BJ (cell line): ENCODE measurements at places on chromosomes 1 and 21. TPM values are rescaled to one million over a fixed set of nuclear protein-coding genes. Genes with fewer than 3 reads are reported as not detected.

ASAP3 gene
- 22.6 and 33.9 TPM in 2 replicates for polyA plus RNA-seq

L1TD1 gene
- 0.01 TPM in 1 of 2 replicates, not detected in the other for polyA plus RNA-seq

TRIM67 gene
- 0.01 and 0.02 TPM in 2 replicates for polyA plus RNA-seq

NBPF14 gene
- 21.6 and 23.8 TPM in 2 replicates for polyA plus RNA-seq

USH2A gene
- polyA plus RNA-seq, result under 0.01 TPM in 1 of 2 replicates, not detected in the other

IGSF9 gene
- polyA plus RNA-seq, result not detected in 2 replicates

CADM3 gene
- 0.07 TPM in 1 of 2 replicates, not detected in the other for polyA plus RNA-seq

FALEC gene
- polyA plus RNA-seq, result 0.17 TPM in 1 of 2 replicates, not detected in the other

TTC22 gene
- polyA plus RNA-seq, result not detected in 2 replicates

HAO2 gene
- polyA plus RNA-seq, result not detected in 2 replicates

MCOLN3 gene
- 0.20 and 0.27 TPM in 2 replicates for polyA plus RNA-seq

CLDN8 gene
- polyA plus RNA-seq, result not detected in 2 replicates

DNA sequence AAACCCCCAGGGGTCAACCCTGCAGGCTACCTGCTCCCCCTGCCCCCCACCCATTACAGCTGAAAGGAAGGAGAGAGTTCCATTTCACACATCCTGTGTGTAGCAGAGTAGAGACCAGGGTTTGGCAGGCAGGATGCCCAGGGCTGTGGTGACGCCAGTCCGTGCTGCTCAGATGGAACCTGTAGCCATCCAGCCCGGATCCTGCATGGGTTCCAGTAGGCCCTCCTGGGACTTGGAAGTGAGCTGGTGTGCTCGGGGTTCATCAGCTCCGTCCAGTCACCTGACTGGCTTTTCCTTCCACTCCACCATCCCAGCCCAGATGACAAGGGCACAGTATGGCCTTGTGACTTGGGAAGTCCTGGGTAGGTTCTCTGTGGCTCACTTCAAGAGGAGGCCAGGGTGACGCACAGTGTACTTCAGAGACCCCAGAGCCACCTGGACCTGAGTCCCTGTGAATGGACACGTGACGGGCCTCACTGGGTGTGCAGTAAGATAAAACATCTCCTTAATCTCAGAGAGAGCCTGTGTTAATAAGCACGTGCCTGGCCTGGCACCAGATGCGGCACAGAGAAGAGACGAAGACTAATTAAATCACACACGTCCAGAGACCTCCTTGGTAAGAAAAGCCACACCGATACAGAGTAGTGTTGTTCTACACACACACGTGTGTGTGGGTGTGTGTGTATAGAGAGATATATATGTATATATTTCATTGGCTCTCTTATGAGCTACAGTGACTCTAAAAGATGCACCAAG is 16.0 kb downstream of the ITPKB start:
- DNase-seq, result no peak

GRCh38 chr1:91583326-91583755 is 82.7 kb downstream of the CDC7 start:
- peak; percentile 89 for DNase-seq

GRCh38 chr1:154408174-154408777 is 3.1 kb downstream of the IL6R start:
- no peak for DNase-seq

DNA sequence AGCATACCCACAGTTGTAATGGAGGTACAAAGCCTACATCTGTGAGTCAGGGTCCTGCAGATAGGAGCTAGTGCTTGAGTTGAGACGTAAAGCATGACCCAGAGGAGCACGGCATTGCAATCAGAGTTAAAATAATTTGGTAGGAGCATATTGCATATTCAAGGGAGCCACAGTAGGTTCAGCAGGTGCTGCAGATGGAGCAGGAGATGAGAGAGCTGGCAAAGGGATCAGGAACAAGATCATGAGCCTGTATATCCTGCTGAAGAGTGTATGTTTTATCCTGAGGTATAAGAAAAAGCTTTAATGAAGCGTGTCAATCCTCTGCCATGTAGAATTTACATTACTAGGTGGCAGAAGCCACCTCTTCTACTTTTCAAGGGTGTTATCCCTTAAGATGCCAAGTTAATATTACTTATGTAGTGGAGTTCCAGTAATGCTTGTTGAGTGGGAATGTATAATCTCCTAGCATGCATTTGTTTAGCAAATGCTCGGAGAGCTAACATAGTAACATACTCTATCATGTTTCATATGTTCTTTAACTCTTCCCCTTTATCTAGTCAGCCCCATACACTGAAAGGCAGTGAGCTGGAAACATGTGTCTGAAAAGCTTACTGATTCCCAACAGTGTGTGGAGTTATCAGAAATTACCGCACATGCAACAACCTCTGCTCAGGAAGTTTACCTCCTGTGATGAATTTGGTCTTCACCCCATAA is 300.3 kb downstream of the GRIK1 start:
- DNase-seq, result no peak

- no peak for DNase-seq
Observed at GRCh38 chr1:7007902-7008301, 222.6 kb downstream of the CAMTA1 start.

GRCh38 chr1:93095804-93096585 is 16.9 kb downstream of the MTF2 start:
- no peak for DNase-seq

DNA sequence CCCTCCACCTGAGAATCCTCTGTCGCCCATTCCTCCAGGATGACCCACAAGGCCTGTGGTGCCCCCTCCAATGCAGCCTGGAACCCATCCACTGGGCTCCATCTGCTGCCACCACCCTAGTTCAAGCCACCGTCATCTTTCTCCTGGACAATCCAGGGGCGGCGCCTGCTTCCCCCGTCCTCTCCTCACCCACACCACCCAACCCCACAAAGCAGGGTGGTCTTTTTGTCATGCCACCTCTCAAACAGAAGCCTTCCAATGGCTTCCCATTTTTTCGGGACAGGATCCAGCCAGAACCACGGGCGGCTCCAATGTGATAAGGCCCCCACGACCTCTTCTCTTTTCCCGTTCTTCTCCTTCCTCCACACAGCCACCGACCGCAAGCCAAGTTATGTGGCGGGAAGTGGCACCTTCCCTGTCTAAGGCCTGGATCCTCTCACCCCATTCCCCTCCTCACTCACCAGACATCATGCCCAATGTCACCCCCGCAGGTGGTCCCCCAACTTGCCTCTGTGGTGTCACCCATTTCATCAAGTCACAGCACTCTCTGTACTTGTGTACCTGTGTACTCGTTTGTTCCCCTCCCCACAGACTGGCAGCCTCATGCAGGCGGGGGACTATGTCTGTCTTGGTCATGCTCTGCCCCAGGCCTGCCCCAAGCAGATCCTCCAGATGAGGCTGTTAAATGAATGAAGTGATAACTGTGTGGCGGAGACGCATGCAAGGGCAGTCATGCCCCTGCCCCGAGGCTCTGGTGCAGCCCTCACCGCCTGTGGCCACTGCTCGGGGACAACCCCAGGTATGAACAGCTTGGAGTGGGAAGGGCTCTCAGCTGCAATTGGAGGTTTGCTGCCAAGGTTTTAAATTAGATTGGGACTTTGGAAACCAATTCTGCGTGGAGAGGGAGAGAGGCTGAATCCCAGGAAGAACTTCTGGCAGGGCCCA is 11.0 kb downstream of the UBXN11 start:
- no peak for DNase-seq

- DNase-seq, result no peak
Observed at GRCh38 chr1:45385302-45385701, 45.1 kb upstream of the MUTYH start.

GRCh38 chr1:19640363-19641316 is 3.5 kb upstream of the NBL1 start:
- DNase-seq, result no peak

DNA sequence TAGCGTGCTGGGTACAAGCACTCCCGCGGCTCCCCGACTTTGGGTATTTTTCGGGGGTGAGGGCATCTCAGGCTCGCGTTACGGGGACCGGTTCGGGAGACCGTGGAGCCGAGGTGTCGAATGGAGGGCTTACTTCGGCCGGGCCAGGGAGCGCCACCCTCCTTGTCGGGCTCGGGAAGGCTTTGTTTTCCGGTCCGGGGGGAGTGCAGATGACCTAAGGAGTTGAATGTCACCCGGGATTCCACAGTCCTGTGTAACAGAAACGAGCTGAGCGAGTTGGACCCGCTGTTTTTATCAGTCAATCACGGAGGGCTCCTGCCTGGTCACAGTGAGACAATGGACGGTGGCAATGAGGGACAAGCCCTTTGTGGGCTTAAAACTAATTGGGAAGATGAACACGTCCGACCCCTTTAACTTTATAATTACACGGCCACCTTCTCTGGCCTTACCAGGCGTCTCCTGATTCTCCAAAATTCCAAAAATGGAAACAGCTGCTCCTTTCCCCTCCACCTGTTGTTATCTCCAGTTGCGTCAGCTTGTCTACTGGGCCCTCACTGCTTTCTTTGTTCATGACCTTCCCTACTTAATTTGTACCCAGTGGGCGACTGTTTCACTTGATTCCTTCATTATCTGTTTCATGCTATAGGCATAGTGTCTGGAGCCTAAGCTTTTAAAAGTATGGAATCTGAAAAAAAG is 929 bp upstream of the TRIM45 start:
- no peak for DNase-seq

- DNase-seq, result no peak
Observed at GRCh38 chr1:30120245-30121000, 603.0 kb downstream of the MATN1 start.

- peak; percentile 85 for DNase-seq
Observed at GRCh38 chr1:39154553-39155421, 49.7 kb upstream of the MACF1 start.

- no peak for DNase-seq
Observed at GRCh38 chr1:172724765-172725613, 66.1 kb downstream of the FASLG start.

DNA sequence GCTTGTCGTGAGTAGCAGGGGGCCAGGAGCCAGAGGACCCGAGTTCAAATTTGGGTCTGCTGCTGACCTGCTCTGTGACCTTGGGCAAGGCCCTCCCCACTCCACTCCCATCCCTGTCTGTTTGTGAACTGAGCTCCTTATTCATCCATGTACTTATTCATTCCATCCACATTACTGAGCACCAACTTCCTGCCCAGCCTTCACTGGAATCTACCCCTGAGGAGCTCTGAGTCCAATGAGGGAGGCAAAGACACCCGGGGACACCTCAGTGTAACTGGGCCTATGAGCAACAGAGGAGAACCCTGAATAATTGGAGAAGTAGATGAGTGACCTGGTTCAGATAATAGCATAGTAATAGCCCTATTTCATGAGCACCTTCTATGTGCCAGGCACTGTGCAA is 8.9 kb downstream of the BSND start:
- DNase-seq, result peak; percentile 42

GRCh38 chr1:188668083-188668482 is 1809.6 kb downstream of the BRINP3 start:
- DNase-seq, result no peak

GRCh38 chr1:225762444-225762843 is 15.2 kb upstream of the SRP9 start:
- DNase-seq, result no peak

GRCh38 chr1:33327587-33328325 is 6.9 kb upstream of the A3GALT2 start:
- DNase-seq, result peak; percentile 96

DNA sequence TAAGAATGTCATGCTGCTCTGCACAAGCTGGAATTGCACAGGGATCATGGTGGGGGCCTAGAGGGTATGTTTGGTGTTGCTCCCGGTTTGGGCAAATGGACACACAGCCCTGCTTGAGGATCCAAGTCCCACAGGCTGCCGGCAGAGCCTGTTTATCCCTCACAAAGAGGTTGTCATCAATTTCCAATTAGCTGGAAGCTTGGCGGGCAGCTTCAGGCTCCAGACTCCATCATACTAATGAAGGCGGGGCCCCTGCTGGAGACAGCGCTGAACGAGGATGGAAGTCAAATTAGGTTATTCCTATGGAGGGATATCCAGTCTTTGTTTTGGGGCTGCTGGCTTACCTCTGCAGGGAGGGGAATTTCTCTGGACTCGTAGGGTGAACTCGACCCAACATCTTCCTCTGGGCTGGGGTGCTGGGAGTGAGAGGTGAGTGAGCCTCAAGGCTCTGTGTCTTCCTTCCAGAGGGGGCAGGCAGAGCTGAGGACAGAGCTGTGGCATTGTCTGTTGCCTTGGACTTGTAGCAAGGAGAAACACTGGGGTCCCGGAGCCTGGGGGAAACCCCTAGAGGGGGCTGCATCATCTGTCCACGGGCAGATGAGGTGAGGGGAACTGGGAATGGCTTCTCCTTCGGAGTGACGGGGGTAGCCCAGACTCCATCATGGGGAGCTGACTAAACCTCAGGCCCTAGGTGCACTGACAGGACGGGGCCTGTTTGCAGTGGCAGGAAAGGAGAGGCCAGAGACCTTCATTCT is 24.9 kb upstream of the PARP1 start:
- DNase-seq, result no peak

DNA sequence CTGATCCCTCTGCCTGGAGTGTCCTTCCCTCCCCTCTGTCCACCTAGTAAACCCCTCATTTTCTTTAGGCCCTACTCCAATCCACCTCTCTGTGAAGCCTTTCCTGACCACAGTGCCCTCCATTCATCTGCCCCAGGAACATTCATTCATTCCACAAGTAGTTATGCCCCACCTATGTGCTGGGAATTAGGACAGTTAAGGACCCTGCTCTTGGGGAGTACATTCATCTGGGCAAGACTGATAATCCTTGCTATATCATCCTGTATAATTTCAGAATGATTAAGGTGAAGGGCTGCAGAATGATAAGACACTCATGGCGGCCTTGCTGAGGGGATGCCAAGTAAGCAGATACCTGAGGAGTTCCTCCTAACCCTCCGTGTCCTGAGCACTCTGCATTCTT is 10.3 kb upstream of the FAM20B start:
- DNase-seq, result no peak

DNA sequence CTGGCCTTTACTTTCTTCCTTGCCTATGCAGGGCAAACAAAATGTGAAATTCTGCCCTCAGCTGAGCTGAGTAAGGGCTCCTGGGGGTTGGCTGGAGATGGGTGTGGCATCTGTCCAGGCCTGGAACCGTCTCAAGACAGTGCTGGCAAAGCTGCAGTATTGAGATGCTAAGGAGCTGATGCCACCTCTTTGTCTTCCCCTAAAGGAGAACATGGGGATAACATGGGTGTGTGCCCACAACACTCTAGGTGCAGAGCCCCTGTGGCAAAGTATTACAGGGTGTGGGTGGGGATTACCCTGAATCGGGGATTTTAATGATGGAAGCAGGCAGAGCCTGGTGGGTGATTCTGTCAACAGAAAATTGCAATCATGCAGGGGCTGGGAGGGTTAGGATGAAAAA is 2.5 kb upstream of the ST3GAL3 start:
- no peak for DNase-seq

- DNase-seq, result no peak
Observed at GRCh38 chr21:35345954-35346353, 296.9 kb upstream of the RUNX1 start.

GRCh38 chr1:88088481-88088880 is 595.6 kb upstream of the PKN2 start:
- no peak for DNase-seq

DNA sequence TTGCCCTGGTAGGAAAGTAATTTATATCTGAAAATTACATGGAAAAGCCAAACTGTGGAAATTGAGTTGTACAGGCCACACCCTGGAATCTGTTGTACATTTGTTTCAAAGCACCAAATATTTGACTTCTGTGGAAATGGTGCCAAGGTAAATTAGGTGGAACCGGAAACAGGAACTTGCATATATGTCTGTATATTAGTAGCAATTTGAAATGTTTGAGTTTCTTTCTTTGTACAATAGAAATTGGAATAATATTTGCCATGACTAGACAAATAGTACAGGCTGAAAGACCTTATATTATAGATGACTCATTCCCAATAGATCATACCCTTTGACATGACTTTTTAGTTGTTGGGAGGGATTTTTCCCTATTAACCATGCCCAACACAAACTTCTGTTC is 10.5 kb upstream of the TAF1A start:
- DNase-seq, result no peak

GRCh38 chr1:211633524-211633846 is 41.9 kb downstream of the NEK2 start:
- no peak for DNase-seq
